ENCODE measurements at places on chromosomes 1 and 21.

- DNase-seq: no peak
These were observed 128.1 kb downstream of the KAZN start for GRCh38 chr1:14726606-14727005.

DNA sequence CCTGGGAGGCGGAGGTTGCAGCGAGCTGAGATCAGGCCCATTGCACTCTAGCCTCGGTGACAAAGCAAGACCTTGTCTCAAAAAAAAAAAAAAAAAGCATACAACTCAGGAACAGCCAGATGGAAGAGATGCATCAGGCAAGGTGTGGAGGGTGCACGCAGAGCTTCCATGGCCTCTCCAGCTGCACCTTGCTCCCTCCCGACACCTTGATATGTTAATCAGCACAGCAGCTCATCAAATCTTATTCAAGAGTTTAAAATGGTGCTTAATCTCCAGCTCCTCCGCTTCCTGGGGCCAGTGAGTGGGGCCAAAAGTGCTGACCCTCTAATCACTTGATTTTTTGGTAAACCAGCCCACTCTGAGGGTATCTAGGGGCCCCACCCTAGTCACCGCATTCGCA, 29.3 kb upstream of the FAM89A start:
- no peak for DNase-seq

- DNase-seq: no peak
These were observed 58.8 kb downstream of the CLIC4 start for GRCh38 chr1:24803987-24804530.

GRCh38 chr1:65539266-65540131, 119.0 kb downstream of the LEPR start:
- no peak for DNase-seq

DNA sequence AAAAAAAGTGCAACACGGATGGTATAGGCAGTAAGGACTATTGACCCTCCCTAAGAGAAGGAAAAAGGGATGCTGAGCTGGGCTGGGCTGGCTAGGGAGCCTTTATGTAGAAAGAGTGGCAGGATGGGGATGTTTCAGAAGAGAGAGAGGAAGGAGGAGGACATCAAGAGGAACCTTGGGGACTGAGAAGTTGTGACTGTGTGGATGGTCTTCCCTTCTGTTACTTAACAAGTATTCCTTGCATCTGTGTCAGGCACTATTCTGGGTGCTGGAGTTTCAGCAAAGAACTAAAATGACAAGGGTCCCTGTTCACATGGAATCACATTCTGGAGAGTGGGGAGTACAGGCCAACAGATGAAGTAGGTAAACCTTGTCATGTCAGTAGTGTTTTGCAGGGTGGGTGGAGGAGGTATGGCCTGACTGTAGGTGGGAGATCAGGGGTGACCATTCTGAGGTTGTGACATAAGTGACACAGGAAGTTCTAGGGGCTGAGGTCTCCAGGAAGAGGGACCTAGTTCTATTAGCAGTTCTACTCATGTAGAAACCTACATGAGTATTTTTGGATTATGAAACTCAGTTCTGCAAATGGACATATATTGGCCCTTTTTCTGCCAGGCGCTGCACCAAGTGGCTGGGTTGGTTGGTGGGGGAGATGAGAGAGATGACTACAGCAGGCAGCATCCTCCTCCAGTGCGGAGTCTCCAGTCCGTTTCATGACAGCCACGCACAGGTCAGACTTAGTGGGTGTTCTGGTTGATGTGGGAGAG, 53.8 kb downstream of the PRDM2 start:
- no peak for DNase-seq

GRCh38 chr1:43881415-43881814, 52.2 kb upstream of the ARTN start:
- peak; percentile 62 for DNase-seq

GRCh38 chr1:53380296-53380695, 52.4 kb upstream of the LRP8 start:
- no peak for DNase-seq

DNA sequence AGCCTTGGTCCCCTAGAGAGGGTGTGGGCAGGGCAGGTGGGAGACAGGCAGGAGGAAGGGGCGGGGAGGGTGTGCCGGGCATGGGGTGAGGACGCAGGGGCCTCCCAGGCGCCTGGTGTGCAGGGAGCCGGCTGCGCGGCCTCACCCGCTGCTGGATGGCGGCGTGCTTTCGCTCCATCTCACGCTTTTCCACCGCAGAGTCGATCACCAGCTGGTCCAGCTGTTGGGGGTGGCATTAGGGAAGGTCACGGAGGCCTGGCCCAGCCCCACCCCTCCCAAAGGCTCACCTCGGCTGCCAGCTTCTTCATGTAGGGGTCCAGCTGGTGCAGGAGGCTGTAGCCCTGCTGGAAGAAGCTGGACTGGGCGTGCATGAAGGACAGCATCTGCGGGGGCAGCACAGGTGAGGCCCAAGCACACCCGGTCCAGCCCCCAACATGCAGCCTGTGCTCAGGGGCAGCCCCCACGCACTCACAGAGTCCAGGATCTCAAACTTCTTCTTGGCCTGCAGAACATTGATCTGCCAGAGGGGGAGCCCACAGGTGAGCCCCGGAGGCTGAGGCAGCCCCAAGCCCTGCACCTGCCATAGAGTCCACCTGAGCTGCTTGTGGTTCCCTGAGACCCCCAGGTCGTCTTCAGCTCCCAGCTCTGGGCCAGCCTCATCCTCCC, 7.9 kb downstream of the ACAP3 start:
- no peak for DNase-seq

DNA sequence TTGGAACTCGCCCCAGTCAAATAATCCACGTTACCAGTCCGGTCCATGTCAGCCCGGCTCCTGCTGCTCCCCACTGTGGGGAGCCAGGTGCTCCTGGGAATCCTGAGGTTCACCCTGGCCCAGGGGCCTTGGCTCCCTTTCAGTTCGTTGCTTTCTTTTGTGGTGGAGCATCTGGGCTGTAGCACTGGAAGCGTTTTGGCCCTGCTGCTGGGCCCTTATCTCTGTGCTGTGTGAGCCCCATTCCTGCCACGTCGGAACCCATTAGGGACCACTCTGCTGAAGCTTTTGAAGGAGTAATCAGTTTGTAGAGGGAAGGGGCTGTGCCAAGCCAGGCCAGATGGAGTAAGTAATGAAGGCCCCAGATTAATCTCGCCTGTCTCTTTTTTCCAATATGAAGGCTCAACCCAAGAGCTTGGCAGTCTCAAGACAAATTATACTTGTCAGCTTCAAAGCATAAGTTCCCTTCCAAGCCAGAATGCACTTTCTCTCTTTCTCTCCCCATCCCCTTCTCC, 82.3 kb downstream of the PGM1 start:
- peak; percentile 52 for DNase-seq

DNA sequence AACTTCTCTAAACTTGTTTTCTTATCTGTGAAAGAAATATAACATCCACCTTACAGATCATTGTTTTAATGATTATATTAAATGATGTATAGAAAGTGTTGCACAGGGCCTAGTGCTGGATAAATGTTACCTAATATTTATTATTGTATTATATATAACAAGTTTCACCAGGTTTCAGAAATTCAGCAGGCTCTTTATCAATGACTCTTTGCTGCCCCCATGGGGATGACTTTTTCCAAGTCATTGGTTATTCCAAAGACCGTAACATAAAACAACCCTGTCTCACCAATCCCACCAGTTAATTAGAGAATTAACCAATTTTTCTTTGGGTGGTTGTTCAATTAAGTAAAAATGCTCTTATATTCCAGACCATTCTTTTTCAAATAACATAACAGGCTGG, 7.3 kb upstream of the DEDD start:
- DNase-seq: peak; percentile 64

DNA sequence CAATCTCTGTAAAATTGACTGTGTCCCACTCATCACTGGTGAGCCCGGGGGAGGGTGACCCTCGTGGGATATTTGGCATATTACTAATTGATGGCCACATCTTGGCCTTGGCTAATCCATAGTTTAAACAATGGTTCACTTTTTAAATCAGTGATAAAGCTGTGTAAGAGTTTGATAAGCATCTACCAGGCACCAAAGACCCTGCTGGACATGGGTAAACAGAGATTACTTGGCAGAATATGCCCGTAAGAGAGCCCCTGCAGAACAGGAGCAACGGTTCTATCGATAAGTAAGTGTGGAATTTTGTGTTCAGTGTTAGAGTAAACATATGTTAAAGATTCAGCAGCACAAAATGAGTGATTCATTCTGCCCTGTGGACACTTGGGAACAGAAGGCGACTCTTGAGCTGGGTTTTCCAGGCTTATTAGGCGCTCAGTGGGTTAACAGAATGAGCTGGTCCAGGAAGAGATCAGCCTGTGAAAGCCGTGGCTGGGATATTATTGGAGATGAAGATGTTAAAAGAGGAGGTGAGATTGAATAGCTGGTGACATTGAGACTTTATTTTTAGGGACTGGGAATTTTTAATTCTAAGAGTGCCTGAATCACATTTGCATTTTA, 55.9 kb downstream of the CNST start:
- DNase-seq: peak; percentile 52

DNA sequence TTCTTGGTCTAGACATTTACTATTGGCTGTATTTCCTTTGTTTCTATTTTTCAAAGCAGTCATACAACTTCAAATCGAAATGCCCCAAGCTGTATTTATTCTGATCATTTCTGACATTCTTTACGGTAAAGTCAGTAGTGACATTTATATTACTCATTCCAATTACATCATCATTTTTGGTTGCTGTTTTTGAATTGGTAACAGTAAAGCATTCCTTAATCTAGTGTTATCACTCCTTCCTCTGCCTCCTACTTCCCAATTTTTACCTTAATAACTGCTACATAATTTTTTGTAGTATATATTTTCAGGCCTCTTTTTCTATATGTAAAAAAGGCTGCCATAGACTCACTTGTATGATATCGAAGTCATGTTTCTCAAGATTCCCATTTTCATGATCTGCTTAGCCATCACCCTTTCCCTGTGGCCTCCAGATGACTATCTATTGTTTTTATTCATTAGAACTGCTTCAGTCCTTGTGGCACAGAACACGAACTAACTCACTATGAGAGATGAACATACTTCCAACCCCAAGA, 167.2 kb downstream of the RUNX1 start:
- no peak for DNase-seq

DNA sequence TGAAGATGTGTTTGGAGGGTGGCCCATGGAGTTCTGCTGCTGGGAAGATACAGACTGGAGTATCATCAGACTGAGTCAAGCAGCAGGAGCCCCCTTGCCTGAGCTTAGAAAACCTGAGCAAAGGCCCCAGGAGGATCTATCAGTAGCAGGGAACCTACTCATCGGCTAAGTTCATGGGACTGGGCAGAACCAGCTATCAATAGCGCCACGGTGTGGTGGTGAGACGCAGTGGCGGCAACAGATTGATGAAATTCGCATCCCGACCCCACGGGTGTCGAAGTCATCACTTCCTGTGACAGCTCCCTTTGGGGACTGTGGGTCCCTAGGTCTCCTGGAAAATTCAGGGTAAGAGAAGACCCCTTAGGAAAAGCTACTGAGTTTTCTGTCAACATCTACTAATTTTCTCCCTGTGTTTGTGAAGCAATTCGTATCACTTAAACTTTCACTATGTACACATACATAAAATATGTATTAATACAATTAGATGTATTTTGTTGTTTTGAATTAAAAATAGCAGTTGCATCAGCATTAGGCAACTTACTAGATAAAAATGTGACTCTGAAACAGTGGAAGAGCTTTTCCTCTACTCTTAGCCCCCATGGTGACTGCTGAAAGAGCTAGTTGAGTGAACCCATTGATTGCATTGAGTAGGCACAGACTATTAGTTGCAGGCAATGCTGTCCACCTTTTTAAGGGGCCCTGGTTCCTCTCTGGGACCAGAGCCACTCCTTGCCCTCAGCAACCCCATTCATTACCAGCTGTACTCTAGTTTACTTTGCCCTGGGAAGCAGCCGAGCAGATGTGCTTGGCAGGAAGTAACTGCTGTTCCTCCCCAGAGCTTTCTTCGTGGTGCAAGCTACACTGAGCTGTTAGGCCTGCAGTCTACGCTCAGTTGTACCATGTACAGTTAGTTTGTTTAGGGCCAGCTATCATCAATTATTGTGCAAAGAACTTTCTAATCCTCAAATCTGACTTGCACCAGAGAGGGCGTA, 7.3 kb upstream of the CACNA1S start:
- peak; percentile 59 for DNase-seq

GRCh38 chr1:208531003-208531750, 287.0 kb upstream of the PLXNA2 start:
- DNase-seq: peak; percentile 74

GRCh38 chr1:230334447-230334837, 91.7 kb downstream of the PGBD5 start:
- no peak for DNase-seq

- no peak for DNase-seq
These were observed 44.1 kb downstream of the RASSF5 start for GRCh38 chr1:206551296-206551985.

DNA sequence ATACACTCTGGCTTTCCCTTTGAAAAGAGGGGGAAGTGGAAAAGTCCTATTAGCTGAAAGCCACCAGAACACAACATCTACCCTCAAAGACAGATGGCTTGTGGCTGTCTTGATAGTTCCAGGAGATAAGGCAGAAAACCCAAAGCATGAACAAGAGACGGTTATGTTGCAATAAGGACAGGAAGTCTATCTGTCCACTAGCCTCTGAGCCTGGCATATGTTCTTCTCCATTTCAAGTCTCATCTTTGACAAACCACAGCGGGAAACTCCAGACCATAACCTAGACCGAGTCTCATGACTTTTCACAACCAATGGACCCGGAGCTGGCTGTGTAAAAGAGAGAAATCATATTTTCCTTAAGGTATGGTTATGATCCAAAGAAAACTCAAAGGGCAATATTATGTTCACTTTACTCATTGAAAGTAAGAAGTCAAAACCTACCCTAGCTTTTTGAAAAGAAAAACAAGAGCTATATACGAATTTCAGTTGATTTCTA, 33.8 kb downstream of the DUSP10 start:
- DNase-seq: peak; percentile 57

GRCh38 chr21:15011967-15012366, 52.8 kb downstream of the NRIP1 start:
- DNase-seq: no peak

DNA sequence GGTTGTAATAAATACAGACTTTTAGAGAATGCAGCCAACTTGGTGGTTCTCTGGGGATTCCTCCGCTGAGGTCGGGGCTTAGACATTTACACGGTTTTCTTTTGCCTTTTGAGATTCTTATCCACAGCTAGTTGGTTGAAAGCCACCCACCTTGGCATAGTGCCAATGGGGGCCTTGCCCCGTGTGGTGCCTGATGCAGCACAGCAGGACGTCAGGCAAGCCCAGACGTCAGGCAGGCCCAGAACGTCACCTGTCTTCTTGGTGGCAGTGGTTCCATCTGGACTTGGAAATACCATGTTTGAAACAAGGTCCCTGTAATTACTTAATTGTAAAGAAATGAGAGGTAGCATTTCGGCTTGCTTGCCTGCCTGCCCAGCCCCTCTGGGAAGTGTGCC, 78.5 kb downstream of the GALNT2 start:
- DNase-seq: peak; percentile 58

DNA sequence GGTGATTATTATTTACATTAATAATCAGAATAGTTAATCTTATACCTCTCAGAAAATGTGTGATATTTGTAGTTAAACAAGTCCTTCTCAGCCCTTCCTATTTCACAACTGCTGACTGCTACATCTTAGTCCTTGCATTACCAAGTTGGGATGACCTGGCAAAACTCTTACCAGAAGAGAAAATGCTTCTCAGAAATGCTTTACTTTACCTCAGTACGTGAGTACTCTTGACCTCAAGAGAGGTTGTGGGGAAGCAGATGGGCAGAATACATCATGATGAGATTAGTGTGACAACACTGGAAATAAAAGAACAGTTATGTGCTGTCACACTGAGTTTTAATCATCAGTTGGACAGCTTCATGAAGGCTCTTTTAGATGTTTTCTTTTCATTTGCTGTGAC, 16.2 kb downstream of the CFAP126 start:
- no peak for DNase-seq

GRCh38 chr1:204987689-204988088, 55.3 kb upstream of the CNTN2 start:
- DNase-seq: no peak

GRCh38 chr1:230287674-230288315, 138.3 kb downstream of the PGBD5 start:
- DNase-seq: no peak
